ENCODE measurements at places on chromosomes 2 and 18.
A peak's percentile ranks its signal among the peaks of the same experiment; 100 is the strongest.

- no peak for DNase-seq
Observed at GRCh38 chr2:172213116-172213860, 110.6 kb upstream of the DLX2 start.

GRCh38 chr18:22282311-22283115 is 113.1 kb downstream of the GATA6 start:
- peak; percentile 57 for DNase-seq

DNA sequence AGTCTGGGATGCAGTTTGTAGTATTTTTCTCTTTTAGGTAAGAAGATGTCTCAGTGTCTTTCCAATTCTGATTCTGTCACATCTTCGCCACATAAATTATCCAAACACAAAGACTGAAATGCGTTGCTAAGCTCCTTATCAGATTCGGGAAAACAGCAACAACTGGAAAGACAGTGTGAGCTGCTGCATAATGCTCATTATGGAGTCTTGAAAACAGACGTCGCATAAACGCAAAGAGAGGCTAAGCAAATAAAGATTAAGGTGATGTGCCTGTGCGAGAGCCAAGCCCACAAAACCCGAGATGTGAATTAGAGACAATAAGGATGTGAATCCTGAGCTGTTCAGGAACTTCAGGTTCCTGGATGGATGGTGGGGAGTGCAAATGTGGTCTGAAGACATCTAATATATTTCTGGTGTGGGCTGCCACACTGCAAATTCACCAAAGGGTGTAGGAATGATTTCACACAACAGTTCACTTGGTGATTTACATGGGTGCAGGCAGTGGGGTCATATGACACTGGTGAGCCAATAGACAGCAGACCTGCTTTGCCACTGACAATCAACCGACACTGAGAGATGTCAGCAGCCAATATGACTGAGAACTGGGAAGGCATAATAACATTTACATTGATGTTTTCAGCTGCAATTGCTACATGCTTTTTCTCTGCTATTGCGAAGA is 195.8 kb downstream of the MTX2 start:
- no peak for DNase-seq

DNA sequence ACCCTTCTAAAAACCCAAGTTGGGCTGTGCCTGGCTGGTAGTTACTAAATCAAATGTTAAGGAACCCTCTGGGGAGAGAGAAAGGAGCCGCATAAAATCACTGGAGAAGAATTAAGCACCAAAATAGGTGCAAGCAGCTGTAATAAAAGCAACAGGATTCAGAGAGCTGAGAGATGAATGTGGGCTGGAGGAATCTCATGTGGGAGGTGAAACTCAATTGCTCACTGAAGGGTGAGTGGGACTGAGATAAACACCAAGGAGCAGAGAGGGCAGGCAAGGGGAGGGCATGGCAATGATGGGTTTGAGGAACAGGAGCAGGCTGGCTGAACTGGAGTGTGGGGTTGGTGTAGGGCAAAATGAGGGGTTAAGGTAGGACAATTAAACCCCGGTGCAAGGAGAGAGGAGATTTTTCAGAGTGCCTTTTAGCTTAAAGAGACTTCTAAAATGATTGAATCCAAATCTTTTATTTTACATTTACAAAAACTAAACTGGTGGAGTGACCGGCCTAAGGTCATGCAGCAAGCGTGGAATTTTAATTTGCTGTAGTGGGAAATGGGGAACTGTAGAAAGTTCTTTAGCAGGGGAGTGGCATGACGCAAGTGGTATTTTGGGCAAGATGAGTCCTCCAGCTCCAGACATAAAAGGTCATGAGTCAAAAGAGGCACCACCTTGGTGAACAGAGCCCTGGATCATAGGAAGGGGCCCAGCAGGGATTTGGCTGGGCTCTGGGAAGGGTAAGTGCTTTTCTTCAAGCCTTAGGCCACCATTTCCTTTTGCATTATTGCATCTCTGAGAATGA is 10.5 kb downstream of the PLB1 start:
- no peak for DNase-seq

Data from adipocyte (in vitro differentiated cells).